Esophagus squamous epithelium (tissue), 5 donors: ENCODE measurements at places on chromosomes 12 and 14.

GRCh38 chr12:15852383-15852782 is 29.8 kb upstream of the STRAP start:
- DNase-seq: no peak

DNA sequence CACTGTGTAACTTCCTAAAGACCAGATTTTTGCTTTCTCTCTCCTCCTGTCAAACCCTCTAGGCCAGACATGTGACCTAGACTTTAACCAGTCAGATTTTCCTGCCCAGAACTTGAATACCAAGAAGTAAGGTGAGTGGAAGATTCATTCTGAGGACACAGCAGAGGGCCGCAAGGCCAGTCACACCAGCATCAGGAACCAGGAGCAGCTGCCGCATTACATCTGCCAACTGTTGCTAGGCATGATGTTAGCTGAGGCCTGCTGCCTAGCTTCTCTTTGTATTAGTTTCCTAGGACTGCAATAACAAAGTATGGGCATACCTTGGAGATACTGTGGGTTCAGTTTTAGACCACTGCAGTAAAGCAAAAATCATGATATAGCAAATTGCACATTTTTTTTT is 101.9 kb upstream of the BMP4 start:
- DNase-seq: no peak

- DNase-seq: no peak
Measured at GRCh38 chr14:94464290-94464689, 11.7 kb upstream of the SERPINA11 start.

- DNase-seq: no peak
Measured at GRCh38 chr12:77122236-77122635, 56.9 kb upstream of the E2F7 start.

DNA sequence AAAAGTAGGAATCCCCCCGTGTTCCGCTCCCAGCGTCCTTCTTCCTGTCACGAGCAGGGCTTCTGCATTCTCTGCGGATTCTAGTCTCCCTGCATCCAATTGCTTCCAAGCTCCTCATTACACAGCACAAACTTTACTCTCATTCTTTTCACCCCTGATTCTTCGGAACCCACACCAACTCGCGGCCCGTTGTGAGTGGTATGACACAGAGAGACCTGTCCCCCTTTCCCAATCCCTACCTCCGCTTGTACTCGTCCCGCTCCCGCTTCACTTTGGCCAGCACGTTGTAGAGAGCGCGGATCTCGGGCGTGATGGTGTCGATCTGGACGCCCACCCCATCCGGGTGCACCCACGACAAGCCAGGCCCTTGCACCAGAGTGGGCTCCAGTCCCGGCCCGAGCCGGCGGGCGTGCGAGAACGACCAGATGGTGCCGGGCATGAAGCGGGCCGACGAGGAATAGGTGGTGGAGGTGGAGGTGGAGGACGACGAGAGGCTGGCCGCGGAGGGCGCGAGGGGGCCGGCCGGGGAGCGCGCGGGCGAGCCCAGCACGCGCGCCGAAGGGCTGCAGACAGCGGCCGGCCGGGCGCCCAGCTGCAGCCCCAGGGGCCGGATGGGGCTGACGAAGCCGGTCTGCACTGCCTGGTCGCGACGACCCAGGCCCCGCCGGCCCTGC is 687 bp downstream of the IFFO1 start:
- no peak for DNase-seq

- DNase-seq: no peak
Measured at GRCh38 chr14:65095633-65096205, 6.6 kb downstream of the MAX start.

DNA sequence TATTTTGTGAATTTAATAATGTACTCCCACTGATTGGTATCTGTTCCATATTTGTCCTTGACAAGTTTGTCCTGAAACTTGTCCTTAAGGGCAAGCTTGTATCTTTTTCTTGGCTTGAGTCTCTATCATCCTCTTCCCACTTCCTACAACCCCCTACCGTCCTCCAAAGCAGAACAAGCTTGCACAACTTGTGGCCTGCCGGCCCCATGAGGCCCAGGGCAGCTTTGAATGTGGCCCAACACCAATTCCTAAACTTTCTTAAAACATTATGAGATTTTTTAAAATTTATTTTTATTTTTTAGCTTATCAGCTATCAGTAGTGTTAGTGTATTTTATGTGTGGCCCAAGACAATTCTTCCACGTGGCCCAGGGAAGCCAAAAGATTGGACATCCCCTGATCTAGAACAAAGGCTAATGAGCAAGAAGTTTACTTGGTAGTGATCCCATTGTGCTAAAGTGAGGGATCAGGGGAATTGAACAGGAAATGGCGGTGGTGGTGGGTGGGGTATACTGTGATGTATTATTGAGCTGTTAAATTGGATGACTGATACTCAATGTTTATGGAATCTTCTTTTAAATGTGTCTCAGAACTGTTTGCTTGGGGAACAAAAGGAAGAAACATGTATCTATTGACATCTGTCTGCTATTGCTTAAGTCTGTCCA is 37.8 kb downstream of the TMX1 start:
- DNase-seq: no peak

GRCh38 chr12:93128332-93128707 is 199.2 kb upstream of the EEA1 start:
- DNase-seq: no peak

DNA sequence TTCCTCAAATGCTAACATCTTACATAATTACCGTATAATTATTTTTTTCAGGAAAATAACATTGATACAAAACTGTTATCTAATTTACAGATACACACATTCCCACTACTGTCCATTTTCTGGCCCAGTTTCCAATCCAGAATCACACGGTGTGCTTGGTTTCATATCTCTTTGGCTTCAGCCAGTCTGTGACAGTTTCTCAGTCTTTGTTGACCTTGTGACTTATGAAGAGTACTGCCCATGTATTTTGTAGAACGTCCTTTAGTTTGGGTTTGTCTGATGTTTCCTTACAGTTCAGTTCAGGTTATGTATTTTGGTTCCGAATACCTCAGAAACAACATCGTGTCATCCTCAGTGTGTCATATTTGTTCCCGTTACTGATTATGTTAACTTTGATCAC is 16.2 kb downstream of the RXYLT1 start:
- no peak for DNase-seq

- DNase-seq: no peak
Measured at GRCh38 chr12:88600272-88600671, 20.0 kb upstream of the KITLG start.

DNA sequence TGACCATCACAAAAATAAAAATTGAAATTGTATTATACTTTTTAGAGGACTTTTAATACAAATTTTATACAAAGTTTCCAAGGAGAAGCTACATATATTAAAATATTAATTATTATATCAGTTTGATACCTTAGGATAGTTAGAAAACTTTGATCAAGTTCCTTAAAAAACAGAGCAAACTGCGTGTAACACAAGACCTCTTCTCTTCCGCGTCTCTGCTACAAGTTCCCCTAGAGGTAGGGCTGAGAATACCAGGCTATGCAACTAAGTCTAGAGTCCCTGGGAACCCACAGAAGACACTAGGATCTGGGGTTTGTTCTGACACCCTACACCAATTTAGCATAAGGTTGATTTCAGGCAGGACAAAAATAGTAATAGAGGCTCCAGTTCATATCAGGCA is 319.0 kb downstream of the FOXG1 start:
- DNase-seq: no peak

- no peak for DNase-seq
Measured at GRCh38 chr12:29591140-29592020, 93.9 kb upstream of the OVCH1 start.

DNA sequence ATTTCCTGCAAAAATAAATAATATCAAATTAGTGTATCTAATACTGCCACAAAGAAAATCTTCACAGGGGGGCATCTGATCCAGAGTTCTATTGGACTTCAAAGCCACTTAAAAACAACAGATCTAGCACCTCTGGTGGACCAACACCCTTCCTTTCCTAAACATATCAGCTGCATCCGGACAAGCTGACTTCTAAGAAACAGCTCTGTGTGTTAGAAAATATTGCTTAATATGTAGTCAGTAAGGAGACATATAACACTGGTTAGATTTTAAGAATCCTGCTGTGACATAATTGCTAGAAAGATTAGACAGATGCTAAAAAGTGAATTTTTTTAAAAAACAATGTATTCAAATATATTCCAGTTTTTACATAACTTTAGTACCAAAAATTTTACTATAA is 61.1 kb upstream of the PTPRB start:
- DNase-seq: no peak

- no peak for DNase-seq
Measured at GRCh38 chr14:36751106-36751505, 89.4 kb downstream of the PAX9 start.

DNA sequence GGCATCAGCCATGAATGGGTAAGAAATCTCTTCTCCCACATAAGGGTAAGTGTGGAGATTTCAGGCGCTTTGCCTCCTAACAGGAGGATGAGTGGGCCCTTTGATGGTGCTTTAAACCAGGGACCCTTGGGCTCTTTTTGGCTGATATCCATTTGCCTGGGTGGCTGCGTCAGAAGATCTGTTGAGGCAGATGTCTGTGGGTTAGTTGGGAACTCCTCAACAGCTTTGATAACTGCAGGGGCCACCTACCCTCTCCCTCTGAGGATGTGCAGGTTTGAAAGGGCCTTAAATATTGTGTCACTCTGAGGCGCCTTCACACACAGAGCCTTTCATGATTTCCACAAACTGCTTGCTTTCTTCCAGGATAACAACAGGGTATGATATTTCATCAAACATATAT is 210.7 kb downstream of the PPM1H start:
- no peak for DNase-seq

GRCh38 chr14:88209273-88209672 is 113.8 kb downstream of the KCNK10 start:
- DNase-seq: no peak

GRCh38 chr12:69509904-69510827 is 40.0 kb downstream of the FRS2 start:
- DNase-seq: no peak

DNA sequence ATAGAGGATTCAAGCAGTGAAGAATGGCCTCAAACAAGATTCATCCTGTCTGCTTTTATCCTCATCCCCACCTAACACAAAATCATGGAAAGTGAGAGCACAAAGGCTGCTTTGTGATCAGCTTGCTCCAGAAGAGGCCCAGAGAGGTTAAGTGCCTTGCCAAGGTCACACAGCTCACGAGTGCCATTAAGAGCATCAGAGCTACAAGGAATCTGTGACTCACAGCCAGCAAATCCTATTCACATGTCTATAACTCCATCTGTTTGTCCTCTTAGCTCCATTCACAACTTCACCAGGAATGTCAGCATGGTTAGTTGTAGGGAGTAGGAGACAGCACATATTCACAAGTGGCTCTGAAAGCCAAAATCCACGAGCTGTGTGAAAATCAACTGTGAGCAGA is 79.8 kb downstream of the TTC9 start:
- no peak for DNase-seq

- no peak for DNase-seq
Measured at GRCh38 chr12:31234053-31234840, 91.7 kb downstream of the SINHCAF start.

GRCh38 chr12:101298426-101298825 is 18.5 kb downstream of the UTP20 start:
- DNase-seq: no peak

DNA sequence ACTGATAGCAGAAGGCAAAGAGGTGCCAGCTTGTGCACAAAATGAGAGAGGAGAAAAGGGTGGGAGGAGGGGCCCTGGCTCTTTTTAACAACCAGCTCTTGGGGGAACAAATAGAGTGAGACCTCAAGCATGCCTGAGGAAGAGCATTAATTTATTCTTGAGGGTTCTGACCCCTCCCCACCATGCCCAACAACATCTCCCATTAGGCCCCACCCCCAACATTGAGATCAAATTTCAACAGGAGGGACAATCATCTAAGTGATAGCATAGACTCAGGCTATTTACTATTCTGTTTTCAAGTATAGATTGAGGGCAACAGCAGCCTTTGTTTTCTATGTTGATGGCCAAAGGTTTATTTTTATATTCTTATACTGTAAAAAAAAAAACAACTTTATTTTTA is 59.7 kb downstream of the FUT8 start:
- no peak for DNase-seq

GRCh38 chr14:24699052-24699451 is 65.1 kb upstream of the GZMB start:
- no peak for DNase-seq

GRCh38 chr12:131357920-131358319 is 353.0 kb upstream of the SFSWAP start:
- no peak for DNase-seq

GRCh38 chr12:29024117-29024516 is 125.0 kb upstream of the FAR2 start:
- DNase-seq: no peak

GRCh38 chr14:58738876-58739275 is 101.1 kb downstream of the DACT1 start:
- no peak for DNase-seq

DNA sequence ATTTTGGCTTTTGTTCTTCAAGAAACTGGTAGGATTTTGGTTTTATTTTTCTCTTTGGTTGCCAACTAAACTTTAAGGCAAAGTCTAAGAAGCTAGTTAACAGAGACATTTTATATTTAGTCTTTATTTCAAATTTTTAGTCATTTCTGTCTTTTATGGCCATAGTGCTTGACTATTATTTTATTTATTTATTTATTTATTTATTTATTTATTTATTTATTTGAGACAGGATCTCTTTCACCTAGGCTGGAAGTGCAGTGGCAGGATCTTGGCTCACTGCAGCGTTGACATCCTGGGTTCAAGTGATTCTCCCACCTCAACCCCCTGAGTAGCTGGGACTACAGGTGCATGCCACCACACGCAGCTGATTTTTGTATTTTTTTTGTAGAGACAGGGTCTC is 3.1 kb downstream of the MON2 start:
- DNase-seq: no peak

DNA sequence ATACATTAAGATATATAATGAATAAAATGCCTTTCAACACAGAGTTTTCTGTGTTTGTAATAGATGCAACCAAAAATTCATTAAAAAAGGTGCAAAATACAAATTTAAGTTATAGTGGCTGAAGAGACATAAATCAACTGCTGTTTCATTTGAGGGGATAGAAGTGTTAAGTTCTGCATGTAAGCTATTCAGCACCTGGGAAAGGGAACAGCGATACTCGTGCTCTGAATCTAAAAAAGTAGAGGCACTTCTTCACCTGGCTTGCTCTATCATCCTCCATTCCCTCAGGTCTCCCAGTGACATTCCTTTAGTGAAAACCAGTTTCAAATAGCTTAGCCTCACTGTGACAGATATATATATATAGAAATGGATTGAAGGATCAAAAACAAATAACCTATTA is 222.6 kb downstream of the ACSS3 start:
- no peak for DNase-seq

DNA sequence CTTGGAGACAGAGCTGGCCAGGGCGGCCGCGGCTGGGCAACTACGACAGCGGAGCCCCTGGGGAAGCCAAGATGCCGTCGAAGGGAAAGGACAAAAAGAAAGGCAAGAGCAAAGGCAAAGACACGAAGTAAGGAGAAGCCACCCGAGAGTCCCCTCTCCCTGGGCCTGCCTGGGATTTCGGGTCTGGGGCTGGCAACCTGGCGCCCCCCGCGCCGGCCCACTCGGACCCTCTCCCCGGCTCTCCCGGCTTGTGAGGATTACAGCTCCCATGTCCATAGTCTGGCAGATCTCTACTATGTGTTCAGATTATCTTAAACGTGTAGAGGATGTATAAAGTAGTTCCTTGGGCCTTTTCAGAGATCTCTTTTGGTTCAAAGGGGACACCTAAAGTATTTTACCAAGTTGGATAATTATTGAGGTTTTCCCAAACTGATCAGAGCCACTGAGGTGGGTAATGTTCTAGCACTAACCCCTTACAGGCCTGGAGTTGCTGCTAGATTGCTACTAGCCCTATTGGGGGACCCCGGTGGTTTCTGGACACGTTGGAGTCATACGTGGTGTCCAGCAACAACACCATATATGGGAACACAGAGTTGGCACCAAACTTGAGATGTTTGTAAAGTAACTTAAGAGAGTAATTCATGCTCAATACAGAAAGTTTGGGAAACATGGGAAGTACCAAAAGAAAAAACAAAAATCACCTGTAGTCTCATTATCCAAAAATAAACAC is 424 bp downstream of the BBOF1 start:
- no peak for DNase-seq
